Vagina (tissue), 2 donors: ENCODE measurements at places on chromosomes 6 and 20. TPM values are rescaled to one million over a fixed set of nuclear protein-coding genes. Genes with fewer than 3 reads are reported as not detected.

The BANF2 gene
- not detected for total RNA-seq

DNA sequence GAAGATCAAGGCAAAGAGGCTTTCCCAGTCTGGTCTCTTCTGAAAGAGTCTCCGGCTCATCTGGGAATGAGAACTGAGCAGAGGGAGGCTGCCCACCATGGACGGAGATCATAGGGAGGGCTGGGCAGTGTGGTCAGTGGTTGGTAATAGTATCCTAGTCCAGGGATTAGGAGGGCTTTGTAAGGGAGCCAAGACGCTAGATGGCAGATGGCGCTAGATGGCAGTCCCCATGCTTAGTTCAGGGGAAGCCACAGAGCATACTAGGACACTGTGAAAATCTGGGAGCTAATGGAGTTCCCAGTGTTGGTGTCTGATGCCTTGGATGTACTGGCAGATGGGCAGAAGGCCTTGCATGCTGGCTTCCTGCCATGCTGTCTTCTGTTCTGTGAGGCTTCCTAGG is 21.7 kb upstream of the DAAM2 start:
- DNase-seq: no peak
- H3K27me3 ChIP-seq: no peaks in the 10 kb centered on the region
- no peak overlapping the region for H3K4me3 ChIP-seq
- no peak overlapping the region for H3K27ac ChIP-seq

GRCh38 chr6:136923954-136924673 is 2.0 kb downstream of the SLC35D3 start:
- H3K4me3 ChIP-seq: no peak overlapping the region
- H3K4me1 ChIP-seq: peaks cover 30% of the 10 kb centered on the region
- peaks cover 6% of the 10 kb centered on the region for H3K27me3 ChIP-seq
- DNase-seq: no peak

DNA sequence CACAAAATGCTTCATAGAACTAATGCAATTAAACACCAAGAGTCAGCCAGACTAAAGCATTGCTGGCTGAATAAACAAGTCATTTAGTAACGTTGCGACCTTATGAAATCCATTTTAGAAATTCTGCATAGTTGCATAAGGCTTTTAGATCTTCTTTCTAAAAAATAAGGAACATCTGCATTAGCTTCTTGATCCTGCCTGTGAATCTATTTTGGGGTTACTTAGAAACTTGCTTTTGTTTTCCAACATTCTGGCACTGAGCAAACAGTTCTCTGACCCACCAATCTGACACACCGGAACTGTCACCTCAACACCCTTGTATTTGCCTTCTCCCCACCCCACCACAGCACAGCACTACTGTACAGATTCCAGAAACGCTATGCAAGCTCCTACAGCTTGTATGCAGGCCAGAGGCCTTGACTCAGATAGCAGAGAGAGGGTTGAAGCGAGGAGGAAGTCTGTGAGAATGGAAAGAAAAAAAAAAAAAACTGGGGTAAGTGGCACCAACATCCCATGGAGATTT is 55.0 kb downstream of the KIF13A start:
- DNase-seq: no peak
- no peaks in the 10 kb centered on the region for H3K36me3 ChIP-seq
- H3K4me3 ChIP-seq: no peak overlapping the region
- peak overlapping the region; percentile 42 for H3K27ac ChIP-seq
- peaks cover 86% of the 10 kb centered on the region for H3K4me1 ChIP-seq
- H3K27me3 ChIP-seq: no peaks in the 10 kb centered on the region

DNA sequence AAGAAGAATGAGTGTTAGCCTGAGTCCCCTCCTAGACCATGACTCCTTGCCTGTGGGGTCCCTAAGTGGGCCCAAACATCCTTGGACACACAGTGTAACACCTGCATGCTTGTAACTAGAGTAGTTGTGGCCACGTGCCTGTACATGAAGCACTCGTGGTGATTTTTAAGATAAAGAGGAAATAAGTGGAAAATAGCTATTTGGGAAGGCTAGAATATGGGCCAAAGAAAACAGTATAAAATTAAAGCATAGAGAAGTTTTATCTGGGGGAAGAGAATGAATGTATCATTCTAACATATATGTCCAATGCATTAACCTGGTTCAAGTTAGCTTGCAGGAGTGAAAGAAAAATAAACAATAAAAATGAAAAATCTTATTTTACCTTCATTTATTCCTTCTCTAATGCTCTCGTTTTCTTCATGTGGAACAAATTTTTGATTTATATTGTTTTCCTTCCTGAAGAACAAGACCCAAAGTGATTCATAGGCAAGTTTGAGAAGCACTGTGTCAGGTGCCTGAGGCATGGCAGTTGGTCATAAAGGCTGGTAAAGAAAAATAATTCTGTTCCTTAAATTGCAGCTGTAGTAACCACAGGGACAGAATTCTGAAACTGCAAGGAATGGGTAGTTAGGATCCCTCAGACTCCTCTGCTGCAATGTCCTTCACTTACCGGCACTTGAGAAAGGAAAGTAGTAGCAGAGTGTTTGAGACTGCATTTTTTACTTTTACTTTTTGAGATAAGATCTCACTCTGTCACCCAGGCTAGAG is 8.5 kb upstream of the CST3 start:
- H3K36me3 ChIP-seq: no peaks in the 10 kb centered on the region
- no peaks in the 10 kb centered on the region for H3K27me3 ChIP-seq
- H3K27ac ChIP-seq: no peak overlapping the region
- DNase-seq: no peak

The BCAS1 gene
- 2.7 TPM for total RNA-seq

DNA sequence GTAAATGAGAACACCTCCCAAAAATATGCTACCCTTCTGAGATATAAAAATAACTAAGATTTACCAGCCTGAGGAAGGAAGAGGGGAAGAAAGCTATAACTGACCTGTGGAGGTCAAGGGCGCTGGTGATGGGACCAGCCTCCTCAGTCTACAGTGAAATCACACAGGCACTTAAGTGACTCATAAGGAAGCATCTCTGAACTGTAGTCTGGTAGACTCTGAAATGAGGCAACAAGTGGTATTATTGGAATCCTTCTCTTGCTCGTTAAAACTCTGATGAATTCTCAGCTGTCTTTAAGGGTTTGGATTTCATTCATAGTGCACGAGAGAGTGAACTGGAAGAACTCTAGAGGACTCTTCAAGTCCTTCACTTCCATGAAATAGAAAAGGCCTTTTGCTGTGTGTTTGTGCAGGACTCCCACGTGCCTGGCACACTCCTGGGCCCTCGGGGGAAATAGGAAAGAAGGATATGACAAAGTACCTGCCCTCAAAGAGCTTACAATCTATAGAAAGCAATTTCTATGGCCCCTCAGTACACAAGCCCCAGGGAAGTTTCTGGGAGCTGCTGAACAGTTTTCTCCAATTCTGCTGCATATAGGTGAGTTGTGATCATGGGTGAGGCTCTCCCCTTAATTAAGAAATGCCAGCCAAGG is 231.8 kb upstream of the RREB1 start:
- no peaks in the 10 kb centered on the region for H3K27me3 ChIP-seq
- no peak overlapping the region for H3K4me3 ChIP-seq
- no peak for DNase-seq
- peak overlapping the region; percentile 48 for H3K27ac ChIP-seq
- H3K36me3 ChIP-seq: no peaks in the 10 kb centered on the region

The FAM209A gene
- total RNA-seq: not detected

- H3K4me3 ChIP-seq: no peak overlapping the region
- DNase-seq: no peak
- no peak overlapping the region for H3K27ac ChIP-seq
- no peaks in the 10 kb centered on the region for H3K36me3 ChIP-seq
- H3K4me1 ChIP-seq: peaks cover 11% of the 10 kb centered on the region
Observed at GRCh38 chr6:16964553-16965499, 137.0 kb upstream of the STMND1 start.

DNA sequence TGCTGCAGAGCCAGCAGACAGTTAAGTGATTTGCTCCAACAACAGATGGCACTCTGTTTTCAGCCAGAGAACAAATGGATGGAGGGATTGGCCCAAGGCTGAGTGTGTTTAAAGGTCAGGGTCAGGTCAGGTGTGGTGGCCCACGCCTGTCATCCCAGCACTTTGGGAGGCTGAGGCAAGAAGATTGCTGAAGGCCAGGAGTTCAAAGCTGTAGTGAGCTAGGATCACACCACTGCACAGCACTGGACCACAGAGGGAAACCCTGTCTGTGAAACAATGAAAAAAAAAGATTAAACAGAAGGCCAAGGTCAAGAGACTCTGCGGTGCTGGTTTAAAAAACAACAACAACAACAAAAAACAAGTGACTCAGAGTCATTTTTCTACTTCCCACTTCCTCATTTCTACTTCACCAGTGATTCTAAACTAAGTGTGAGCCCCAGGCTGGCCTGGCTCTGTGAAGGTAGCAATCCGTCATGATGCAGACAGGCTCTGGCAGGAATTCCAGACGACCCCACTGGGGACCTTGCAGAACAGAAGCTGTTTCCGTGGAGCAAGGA is 42.5 kb upstream of the ARMC2 start:
- H3K4me3 ChIP-seq: no peak overlapping the region
- no peaks in the 10 kb centered on the region for H3K27me3 ChIP-seq
- H3K36me3 ChIP-seq: no peaks in the 10 kb centered on the region
- no peaks in the 10 kb centered on the region for H3K4me1 ChIP-seq

DNA sequence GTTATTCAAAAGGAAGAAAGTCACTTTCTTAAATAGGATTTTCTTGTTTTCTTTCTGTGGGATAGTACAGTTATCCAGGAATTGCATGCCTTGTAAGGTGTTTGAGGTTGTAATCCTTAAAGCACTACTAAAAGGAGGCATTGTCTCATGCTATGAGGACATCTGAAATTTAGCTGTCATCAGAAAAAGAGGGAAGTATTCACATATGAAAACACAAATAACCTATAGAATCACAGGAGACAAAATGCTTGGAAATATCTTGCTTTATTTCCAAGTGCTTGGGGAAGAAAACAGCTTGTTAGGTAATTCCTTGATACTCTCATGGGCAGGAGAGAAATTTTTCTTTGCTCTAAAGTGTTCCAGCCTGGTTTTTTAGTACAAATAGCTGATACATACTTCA is 40.1 kb downstream of the HECA start:
- DNase-seq: no peak
- no peaks in the 10 kb centered on the region for H3K4me1 ChIP-seq
- H3K36me3 ChIP-seq: no peaks in the 10 kb centered on the region

DNA sequence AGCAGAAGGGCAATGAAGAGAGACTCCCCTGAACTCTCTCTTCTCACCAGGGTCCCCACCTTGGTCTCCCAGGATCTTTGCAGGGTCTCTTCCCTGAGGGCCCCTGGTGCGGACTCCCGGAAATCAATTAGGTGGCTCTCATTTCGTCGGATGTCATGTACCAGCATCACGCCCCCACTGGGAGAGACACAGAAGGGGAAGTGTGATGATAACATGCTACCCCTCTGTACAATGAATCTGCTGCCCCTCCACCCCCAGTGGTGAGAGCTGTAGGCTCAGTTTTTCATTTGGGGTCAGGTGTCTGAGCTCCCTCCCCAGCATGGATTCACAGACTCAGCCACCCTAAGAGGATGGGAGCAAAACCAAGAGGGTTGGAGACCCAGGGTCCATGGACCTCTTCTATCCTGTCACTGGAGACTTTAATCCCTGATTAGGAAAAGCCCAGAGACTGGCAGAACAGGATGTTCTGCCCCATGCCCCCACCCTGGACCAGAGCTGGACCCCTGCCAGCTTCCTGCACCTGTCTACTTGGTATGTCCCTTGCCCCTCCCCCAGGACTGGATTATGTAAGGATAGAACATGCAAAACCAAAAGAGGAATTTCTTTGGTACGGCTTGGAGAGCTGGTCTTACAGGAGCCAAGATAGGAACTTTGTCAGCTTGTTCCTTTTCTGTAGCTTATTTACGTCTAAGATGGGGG is 11.1 kb downstream of the GGT7 start:
- no peaks in the 10 kb centered on the region for H3K36me3 ChIP-seq
- no peak overlapping the region for H3K27ac ChIP-seq
- DNase-seq: no peak
- no peak overlapping the region for H3K4me3 ChIP-seq
- no peaks in the 10 kb centered on the region for H3K4me1 ChIP-seq
- no peaks in the 10 kb centered on the region for H3K27me3 ChIP-seq

DNA sequence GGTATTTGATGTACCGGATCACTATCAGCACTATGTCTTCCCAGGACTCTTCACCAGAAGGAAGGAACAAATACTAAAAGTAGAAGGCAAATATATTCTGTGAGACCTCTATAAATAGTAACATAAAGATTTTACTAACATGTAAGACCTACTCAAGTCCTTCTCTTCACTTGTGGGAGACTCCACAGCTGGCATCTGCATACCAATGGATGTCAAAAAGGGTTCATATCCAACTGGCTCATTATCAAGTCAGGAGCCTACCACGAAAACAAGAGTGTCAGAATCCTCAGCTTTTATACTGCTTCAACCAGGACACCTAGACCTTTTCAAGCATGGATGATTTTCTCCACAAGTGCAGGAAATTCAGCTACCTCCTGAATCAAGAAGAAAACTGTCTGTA is 20.0 kb upstream of the MARCKS start:
- H3K4me1 ChIP-seq: no peaks in the 10 kb centered on the region
- DNase-seq: no peak
- H3K27ac ChIP-seq: no peak overlapping the region
- H3K27me3 ChIP-seq: no peaks in the 10 kb centered on the region
- H3K4me3 ChIP-seq: no peak overlapping the region

- H3K36me3 ChIP-seq: no peaks in the 10 kb centered on the region
- DNase-seq: no peak
- no peaks in the 10 kb centered on the region for H3K27me3 ChIP-seq
Observed at GRCh38 chr6:88641178-88641903, 322.1 kb downstream of the RNGTT start.

The BPIFB2 gene
- total RNA-seq: not detected

- no peak overlapping the region for H3K27ac ChIP-seq
- no peaks in the 10 kb centered on the region for H3K4me1 ChIP-seq
- H3K36me3 ChIP-seq: no peaks in the 10 kb centered on the region
- H3K27me3 ChIP-seq: no peaks in the 10 kb centered on the region
Observed at GRCh38 chr6:84103029-84103428, 69.5 kb downstream of the MRAP2 start.

- no peaks in the 10 kb centered on the region for H3K4me1 ChIP-seq
- H3K27ac ChIP-seq: no peak overlapping the region
- H3K27me3 ChIP-seq: no peaks in the 10 kb centered on the region
- H3K36me3 ChIP-seq: no peaks in the 10 kb centered on the region
Observed at GRCh38 chr6:123909989-123910388, 106.3 kb downstream of the NKAIN2 start.

The MLIP gene
- not detected for total RNA-seq

- no peak for DNase-seq
- no peak overlapping the region for H3K27ac ChIP-seq
- no peak overlapping the region for H3K4me3 ChIP-seq
- H3K36me3 ChIP-seq: no peaks in the 10 kb centered on the region
Observed at GRCh38 chr20:19506021-19506420, 252.0 kb upstream of the RIN2 start.

- no peaks in the 10 kb centered on the region for H3K36me3 ChIP-seq
- H3K27me3 ChIP-seq: no peaks in the 10 kb centered on the region
- DNase-seq: no peak
- H3K27ac ChIP-seq: no peak overlapping the region
Observed at GRCh38 chr6:111096246-111096645, 8.9 kb downstream of the SLC16A10 start.

The BACH2 gene
- total RNA-seq: 6.4 TPM

- no peaks in the 10 kb centered on the region for H3K36me3 ChIP-seq
- H3K27ac ChIP-seq: peak overlapping the region; percentile 65
- peaks cover 30% of the 10 kb centered on the region for H3K4me1 ChIP-seq
Observed at GRCh38 chr20:45358282-45359068, 4.5 kb upstream of the SYS1 start.

The ATP9A gene
- 35.8 TPM for total RNA-seq

- no peaks in the 10 kb centered on the region for H3K27me3 ChIP-seq
- no peaks in the 10 kb centered on the region for H3K36me3 ChIP-seq
- no peaks in the 10 kb centered on the region for H3K4me1 ChIP-seq
- no peak overlapping the region for H3K4me3 ChIP-seq
Observed at GRCh38 chr6:53696341-53696740, 30.8 kb upstream of the KLHL31 start.

The EPHA7 gene
- total RNA-seq: 2.7 TPM
